Neural crest cell (in vitro differentiated cells): ENCODE measurements at places on chromosomes 11 and 22.

DNA sequence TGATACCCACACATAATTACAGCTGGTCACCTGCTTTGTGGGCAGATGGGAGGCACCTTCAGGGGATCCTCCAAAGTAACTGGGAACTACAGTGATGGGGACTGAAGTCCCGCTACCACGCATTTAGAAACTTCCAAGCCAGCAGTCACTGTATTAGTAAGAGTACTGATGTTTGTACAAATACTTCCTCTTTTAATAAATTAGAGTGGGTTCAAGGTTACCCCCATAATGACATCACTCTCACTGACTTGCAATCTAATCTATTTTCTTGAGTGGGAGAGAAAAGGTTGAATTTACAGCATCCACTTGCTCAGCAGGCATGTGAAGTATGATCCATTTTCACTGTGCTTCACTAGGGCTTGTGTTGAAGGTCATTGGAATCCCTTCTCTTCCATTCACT lies 72.1 kb upstream of the TIMP3 start:
- DNase-seq: no peak

DNA sequence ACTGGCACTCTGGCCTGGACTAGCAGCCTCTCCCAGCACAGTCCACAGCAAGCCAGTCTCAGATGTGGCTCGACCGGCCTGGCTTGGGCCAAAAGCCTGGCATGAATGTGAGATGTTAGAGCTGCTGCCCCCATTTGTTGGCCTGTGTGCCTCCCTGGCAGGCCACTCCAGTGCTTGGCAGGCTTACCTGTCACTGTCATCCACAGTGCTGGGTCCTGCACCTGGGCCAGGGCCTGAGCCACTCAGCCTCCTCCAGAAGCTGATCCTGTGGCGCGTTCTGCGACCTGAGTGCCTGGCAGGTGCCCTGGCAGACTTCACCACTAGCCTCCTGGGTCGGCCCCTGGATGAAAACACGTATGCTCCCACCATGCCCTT lies 36.1 kb downstream of the RRP8 start:
- DNase-seq: no peak

- no peak for DNase-seq
Observed at GRCh38 chr11:33932721-33933120, 40.8 kb upstream of the LMO2 start.

GRCh38 chr11:61509043-61510029 lies 787 bp downstream of the LRRC10B start:
- DNase-seq: peak; percentile 67

- no peak for DNase-seq
Observed at GRCh38 chr11:82719361-82720105, 14.1 kb downstream of the FAM181B start.

DNA sequence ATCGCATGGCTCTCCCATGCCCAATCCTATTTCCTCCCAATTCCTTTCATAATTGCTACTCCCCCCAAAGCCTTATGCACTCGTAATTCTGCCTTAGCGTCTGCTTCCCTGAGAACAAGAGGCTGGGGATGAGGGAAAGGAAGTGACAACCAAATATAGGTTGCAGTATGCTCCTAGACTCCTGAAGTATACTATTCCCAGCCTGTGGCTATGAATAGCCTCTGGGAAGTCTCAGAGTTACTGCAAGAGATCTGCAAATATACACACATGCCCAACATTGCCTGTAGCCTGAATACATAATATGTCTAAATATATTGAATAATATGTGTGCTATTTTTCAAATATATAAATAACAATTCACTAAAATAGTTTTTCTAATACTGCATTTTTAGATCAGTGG lies 96.1 kb upstream of the CD44 start:
- DNase-seq: no peak

- DNase-seq: no peak
Observed at GRCh38 chr11:81005595-81005994, 1564.8 kb upstream of the TENM4 start.

DNA sequence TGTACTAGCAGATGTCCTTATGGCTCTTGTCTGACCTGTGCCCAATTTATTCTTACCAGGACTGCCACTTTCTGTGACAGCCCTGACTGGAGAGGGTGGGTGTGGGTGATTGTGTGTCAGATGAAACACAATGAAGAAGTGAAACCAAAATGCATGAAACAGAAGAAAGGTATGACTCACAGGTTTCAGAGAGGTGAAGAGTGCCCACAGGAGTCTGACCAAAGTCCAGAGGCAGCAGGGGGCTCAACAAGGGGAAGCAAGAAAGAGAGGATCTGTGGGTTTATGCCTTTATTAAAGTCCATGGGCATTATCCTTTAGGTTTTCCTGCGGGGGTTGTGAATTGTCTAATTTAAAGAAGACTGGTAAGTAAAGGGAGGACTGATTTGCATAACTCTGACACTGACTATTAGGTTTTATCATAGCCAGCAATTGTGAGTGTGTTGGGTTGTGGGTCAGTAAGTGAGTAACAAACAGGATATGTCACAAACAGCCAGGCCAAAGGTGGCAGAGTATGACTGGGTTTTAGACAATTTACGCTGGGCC lies 3.9 kb upstream of the OR4C6 start:
- no peak for DNase-seq

DNA sequence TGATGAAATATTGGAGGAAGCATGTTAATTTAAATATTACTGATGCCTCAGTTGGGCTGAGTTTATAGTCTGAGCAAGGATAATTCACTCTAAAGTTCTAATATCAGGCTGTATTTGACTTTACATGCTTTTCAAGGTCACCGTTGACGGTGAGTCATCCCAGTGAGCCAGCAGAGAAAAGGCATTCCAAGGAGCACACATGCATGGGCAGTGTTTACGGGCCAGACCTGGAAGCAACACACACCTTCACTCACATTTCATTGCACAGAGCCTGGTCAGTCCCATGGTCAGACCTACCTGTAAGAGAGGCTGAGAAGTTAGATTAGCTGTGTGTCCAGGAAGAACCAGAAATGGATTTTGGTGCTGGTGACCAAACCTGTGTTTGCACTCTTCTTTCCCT lies 53.5 kb downstream of the COMMD9 start:
- no peak for DNase-seq

GRCh38 chr22:43000441-43001175 lies 14.3 kb downstream of the PACSIN2 start:
- no peak for DNase-seq

- DNase-seq: no peak
Observed at GRCh38 chr11:41486424-41486823, 27.0 kb upstream of the LRRC4C start.

- DNase-seq: no peak
Observed at GRCh38 chr22:17235149-17235655, 16.0 kb upstream of the ADA2 start.

GRCh38 chr11:1128311-1129142 lies 29.2 kb upstream of the MUC5AC start:
- no peak for DNase-seq

DNA sequence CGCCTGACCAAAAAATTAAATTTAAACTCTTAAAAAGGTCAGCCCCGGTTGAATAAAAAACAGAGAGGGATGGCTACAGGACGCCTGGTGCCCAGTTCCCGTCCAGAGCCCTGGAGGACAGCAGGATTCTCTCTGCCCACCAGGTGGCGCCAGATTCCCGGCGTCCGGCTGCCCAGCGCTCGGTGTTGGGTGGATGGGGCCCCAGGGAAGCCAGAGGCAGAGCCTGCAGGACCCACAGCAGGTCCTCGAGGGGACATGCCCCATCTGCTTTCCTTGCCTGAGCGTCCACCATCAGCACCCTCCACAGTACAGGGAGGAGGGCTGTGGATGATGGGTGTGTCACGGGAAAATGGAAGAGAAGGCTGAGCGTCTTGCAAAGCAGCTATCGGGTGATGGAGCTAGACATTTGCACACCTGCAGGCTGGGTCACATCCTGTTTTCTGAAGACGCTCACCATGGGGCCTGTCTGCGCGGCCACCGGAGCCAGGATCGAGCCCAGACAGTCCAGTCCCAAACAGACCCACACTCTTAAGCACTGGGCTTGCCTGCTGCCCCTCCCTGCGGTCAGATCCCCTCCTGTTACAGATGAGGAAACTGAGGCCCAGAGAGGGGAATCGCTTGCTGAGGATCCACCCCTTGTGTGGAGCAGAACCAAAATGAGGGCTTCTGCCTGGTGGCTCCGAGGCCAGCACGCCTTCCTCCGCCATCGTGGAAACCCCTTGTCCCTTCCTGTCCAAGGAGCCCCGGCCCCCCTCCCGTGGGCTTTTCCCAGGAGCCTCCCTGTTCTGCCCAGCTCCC lies 18.5 kb upstream of the CBX7 start:
- DNase-seq: peak; percentile 96

GRCh38 chr11:102955624-102956023 lies at the start of gene MMP13:
MMP13 (minus strand) TSS chr11:102955732; CDS start chr11:102955705, 27 bp downstream.
- no peak for DNase-seq

DNA sequence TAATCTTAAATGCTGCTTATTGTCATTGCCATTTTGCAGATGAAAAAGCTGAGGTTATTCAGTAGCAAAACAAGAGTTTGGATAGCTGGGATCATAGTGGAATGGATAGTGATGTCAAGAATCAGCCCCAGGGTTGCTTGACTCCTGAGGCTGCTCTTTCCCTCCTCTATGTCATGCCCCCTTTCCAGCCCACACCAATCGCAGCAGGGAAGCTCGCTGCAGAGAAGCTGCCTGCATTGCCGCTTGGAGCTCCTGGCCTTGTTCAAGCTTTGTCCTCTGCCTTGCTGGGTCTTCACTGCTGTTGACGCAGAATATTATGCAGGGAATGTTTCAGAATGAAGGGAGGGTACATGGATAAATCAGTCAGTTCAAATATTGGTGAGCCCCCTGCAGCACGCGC lies 128.8 kb upstream of the RASSF10 start:
- no peak for DNase-seq

GRCh38 chr11:12723421-12724300 lies 49.4 kb downstream of the TEAD1 start:
- no peak for DNase-seq

DNA sequence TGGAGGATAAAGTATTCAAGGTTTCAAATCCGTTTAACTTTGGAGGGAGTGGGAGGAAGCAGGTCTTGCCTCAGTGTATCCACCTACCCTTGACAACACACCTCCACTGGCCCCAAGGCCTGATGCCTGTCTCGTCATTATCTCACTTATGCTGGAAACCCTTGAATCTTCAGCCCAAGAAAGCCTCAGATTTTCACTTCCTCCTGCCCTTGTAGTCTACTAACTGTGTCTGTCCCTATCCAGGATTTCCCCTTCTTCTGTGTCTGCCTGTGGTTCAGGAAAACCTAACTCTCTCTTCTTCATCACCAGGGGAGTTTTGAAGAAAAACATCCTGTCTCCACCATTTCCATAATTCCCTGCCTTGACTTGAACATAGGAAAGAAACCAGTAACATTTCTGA lies 56.1 kb downstream of the SYT9 start:
- no peak for DNase-seq

GRCh38 chr11:122898799-122899198 lies 16.2 kb downstream of the JHY start:
- DNase-seq: no peak

DNA sequence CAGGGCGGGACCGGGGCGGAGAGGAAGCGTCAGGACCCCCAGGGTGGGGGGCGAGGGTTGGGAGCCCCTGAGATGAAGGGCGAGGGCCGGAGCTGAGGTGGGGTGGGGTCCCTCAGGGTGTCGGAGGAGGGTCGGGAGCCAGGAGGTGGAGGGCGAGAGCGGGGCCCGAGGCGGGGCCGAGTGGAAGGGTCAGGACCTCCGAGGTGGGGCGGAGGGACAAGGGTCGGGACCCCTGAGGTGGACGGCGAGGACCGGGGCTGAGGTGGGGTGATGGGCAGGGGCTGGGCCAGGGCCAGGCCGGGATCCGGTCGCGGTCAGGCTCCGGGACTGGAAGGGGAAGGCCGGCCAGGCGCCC lies 409 bp downstream of the SMC1B start:
- DNase-seq: no peak

- no peak for DNase-seq
Observed at GRCh38 chr11:31788085-31788484, 23.0 kb downstream of the PAX6 start.

DNA sequence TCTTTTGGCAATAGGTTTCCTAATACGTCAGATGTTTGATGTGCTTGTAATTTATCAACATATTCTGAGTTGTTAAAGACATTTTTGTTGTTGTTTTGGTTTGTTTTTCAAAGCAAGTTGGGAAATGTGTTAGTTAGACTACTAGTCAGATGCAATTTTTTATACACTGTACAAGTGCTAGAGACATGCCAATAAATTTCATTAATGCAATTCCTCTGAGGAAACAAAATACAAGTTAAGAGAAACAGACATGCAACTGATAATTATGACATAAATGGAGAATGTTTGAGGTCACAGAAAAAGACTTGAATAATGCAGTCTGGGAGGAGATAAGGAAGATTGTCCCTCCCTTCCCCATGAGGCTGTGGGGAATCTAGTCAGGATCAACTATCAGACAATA lies 5.9 kb downstream of the OR51T1 start:
- no peak for DNase-seq

DNA sequence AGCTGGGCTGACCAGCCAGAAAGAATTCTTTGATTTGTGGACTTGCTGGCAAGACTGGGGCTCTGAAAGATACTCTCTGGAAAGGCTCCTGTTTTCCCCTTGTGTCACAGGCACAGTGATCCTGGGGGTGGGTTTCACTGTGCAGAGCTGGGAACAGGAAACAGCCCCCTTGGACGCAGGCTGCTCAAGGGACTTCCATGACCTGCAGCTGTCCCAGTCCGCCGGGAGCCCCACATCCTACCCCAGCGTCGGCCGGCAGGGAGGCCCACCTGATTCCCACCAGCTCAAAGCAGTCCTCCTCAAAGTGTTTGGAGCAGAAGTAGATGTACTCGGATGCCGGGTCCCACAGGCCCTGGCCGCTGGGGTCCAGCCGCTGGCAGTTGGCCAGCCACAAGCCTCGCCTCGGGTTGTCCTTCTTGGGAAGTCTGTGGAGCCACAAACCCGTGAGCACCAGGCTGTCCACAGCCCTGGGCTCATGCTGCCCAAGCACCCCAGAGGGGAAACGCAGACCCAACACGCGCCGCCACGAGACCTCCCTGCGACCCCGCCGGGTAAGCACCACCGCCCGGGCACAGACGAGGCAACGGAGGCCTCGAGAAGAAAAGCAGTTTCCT lies 824 bp downstream of the THAP7 start:
- peak; percentile 28 for DNase-seq

GRCh38 chr11:17750013-17750800 lies 15.6 kb downstream of the KCNC1 start:
- no peak for DNase-seq

GRCh38 chr11:34656062-34656720 lies 35.3 kb downstream of the EHF start:
- no peak for DNase-seq

DNA sequence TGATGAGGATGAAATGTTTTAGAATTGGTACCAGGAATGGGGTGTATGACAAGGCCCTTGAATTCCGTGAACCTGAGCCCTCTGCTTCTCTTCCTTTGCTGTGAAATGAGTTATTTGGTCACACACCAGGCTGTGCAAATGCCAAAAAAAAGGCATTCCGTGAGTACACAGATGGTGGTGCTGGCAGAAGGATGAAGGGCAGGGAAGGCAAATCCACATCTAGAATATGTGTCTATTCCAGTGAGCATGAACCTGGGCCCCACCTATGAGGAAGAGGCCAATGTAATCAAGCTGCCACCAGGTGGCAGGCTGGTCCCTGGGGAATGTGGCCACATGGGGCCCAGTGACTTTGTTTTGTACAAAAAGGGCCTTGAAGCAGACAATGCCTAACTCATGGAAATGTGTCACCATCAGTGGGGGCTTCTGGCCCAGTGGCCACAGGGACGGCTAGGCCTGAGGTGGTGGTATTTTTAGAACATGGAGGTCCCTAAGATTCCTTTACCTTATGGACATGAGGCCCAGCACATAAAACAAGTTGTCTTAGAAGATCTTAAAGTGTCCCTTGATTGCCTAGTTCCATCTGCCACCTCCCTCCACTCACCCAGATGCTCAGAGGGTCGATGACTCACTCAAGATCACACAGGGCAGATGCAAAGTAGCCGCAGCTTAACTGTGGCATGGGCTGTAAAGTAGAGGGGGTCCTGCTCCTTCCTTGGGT lies 3.9 kb upstream of the RNF215 start:
- peak; percentile 41 for DNase-seq
